ENCODE measurements at places on chromosomes 4 and X.

DNA sequence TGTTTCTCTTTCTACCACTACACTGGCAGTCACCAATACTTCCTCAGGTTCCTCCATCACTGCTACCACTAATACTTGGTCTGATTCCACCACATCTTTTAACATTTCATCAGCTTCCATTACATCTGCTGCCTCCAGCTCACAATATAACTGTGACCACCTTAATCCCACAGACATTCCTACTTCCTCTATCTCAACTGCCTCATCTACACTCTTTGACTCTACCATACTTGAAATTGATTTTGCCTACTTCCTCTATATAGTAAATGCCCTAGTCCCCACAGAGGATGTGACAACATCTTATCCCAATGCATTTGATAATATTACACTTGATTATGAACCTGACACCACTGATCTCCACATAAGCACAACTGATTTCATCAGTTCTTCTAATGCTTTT, 29.0 kb downstream of the OPRPN start:
- no peak for DNase-seq

- no peak for DNase-seq
These were observed 89.0 kb upstream of the BMPR1B start for GRCh38 chr4:94668724-94669123.

DNA sequence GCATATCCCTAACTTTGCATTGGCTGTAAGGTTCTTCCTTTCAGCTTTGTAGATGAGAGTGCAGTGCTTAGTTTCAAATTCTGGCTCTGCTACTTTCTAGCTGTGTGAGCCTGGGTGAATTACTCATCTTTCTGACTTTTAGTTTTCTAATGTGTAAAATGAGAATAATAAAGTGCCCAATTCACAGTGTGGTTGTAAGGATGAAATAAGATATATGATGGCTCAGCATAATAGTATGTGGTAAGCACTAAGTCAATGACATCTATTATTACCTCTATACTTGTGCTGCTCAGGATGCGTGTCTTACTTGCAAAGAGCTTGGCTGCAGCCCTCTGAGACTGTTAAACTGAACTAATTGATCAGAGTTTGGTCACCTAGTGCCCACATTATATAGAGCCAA, 30.6 kb upstream of the ETNPPL start:
- DNase-seq = no peak

- no peak for DNase-seq
These were observed 129.8 kb downstream of the SORBS2 start for GRCh38 chr4:185682236-185682635.

GRCh38 chrX:145729635-145730034, 88.0 kb upstream of the SLITRK2 start:
- no peak for DNase-seq

GRCh38 chrX:85503258-85504158, 124.0 kb upstream of the POF1B start:
- no peak for DNase-seq

GRCh38 chr4:165152527-165152926, 39.9 kb upstream of the TMEM192 start:
- DNase-seq = no peak

GRCh38 chr4:3411676-3412075, 30.1 kb upstream of the HGFAC start:
- DNase-seq = peak; percentile 11

GRCh38 chrX:148871422-148872160, 371.2 kb downstream of the AFF2 start:
- no peak for DNase-seq

DNA sequence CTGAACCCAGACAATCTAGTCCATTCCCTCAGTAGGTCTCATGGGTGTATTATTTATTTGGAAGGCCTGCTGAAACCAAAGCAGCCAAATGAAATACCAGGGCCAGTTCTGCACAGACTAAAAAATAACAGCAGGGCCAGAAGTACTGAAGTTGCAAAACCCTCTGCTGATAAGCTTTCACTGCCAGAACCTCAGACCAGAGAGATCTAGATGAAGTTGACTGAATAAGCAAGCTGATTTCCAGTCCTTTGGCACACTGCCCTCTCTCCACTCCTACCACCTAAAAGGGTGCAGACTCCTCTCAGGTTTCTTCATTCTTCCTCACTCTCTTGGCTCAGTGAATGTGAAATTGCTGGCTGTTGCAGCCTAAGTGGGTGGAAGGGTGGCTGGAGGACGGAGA, 276.7 kb upstream of the KLF3 start:
- no peak for DNase-seq

- no peak for DNase-seq
These were observed 447.3 kb downstream of the GRIA2 start for GRCh38 chr4:157667836-157668235.

DNA sequence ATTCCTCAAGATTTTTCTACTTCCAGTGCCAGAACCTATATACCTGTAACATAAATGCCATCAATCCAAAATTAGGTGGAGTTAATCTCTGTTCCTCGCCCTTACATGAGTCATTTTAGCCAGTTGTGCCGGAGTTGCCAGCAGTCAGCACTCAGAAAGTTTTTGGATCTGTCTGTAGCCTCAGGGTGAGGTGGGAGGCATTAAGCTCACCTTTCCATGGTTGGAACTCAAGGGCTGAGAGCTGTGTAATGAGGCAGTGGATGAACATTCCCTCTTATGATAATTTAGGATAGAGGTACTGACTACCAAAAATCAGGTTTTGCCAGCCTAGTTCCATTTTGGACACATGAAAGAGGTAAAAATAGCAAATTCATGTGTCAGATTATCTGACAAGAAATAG, 1553.1 kb upstream of the ADGRL3 start:
- DNase-seq = no peak

DNA sequence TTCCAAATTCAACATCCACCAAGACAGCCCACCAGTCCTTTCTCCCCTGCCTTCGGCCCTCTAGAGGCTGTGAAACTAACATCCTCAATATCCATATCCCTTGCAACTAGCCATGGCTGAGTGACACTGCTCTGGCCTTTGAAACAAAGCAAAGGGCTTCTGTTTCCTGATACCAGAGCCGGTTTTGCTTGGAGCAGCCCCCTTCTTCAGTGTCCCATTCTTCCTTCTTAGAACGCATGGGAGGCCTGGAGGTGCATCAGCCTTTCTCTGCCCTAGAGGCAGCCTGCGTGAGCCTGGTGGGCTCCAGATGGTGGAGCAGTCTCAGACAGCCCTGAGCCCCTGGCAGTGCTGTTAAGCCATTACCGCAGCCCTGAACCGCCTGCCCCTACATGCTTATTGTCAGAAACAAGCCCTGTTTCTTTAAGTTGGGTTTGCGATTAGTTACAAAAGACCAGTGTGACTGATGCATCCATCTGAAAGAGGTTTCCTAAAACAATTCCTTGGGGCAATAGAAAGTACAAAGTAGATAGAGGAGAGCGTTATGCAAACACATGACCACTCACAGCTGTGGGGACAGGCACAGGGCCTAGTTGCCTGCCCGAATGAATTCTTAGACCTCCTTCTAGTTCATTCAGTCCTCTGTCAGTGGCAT, 74.1 kb downstream of the EVC start:
- no peak for DNase-seq

- no peak for DNase-seq
These were observed 330.9 kb downstream of the CXXC4 start for GRCh38 chr4:104163820-104164219.

GRCh38 chrX:40474205-40474626, 106.6 kb upstream of the ATP6AP2 start:
- DNase-seq = peak; percentile 87

GRCh38 chr4:128068918-128069317, 7.8 kb downstream of the LARP1B start:
- DNase-seq = peak; percentile 52

DNA sequence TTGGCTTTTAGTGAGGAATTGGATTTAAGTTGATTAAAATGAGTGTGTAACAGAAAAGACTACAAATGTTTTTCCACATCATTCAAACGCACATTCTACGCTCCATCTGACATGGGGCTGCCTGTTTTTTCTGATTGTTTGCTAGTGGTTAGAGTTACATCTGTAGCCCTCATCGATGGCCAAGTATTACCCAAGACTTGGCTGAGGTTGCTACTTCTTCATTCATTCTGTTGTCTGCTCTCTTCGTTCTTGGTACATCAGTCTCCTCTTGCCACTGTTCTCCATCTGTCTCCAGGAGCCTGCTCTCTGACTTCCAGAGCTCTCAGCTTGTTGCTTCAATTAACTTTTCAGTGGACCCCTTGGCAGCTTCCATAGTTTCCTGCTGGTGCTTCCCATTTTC, 1844.6 kb upstream of the TENM3 start:
- no peak for DNase-seq

DNA sequence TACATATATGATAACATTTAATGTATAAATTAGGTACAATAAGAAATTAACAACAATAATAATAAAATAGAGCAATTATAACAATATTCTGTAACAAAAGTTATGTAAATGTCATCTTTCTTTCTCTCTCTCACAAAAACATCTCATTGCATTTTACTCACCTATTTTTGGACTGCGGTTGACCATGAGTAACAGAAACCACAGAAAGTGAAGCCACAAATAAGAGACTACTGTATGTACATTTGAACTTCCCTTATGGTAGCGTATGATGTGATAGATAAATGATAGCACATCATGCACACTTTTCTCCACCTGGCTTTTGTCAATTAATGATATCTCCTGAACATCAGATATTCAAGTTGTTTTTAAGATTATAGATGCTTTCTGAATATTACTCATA, 80.5 kb downstream of the HNRNPD start:
- no peak for DNase-seq

GRCh38 chrX:65871671-65872311, 168.1 kb downstream of the VSIG4 start:
- peak; percentile 7 for DNase-seq

GRCh38 chrX:134294548-134294947, 57.6 kb downstream of the CCDC160 start:
- no peak for DNase-seq

- DNase-seq = no peak
These were observed 117.4 kb downstream of the MGST2 start for GRCh38 chr4:139782926-139783522.

GRCh38 chr4:183256756-183257385, 63.2 kb downstream of the CLDN22 start:
- peak; percentile 57 for DNase-seq

- DNase-seq = no peak
These were observed 99.0 kb downstream of the ANOS1 start for GRCh38 chrX:8632924-8633323.

GRCh38 chr4:182929296-182929695, 12.1 kb upstream of the DCTD start:
- DNase-seq = no peak

GRCh38 chr4:24975510-24975909, 55.2 kb downstream of the LGI2 start:
- no peak for DNase-seq

DNA sequence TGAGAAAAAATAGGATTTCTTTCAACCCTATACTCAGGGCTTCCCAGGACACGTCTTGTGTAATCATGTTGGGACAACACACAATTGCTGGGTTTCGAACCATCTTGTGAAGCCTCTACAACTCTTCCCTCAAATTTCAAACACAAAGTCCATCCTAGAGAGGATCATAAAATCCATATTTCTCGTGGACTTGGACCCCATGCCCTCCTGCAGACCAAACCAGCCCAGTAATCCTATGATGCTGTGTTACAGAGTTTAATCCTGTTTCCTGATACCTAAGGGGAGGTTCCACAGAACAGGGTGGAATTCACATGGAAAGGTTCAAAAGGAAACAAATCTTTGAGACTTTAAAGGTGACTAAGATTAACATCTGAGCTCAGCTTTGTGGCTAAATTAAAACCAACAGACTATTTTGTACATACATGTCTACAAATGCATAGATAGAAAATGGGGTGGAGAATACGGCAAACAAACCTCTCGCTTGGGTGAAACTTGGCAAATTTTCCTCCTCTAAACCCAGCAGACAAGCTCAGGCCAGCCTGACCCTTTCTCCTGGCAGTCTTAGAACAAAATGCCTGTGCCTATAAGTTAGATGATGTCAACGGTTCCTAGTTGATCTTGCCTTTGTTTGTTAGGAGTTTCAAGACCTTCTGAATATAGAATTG, 38.1 kb downstream of the EGFL6 start:
- no peak for DNase-seq

DNA sequence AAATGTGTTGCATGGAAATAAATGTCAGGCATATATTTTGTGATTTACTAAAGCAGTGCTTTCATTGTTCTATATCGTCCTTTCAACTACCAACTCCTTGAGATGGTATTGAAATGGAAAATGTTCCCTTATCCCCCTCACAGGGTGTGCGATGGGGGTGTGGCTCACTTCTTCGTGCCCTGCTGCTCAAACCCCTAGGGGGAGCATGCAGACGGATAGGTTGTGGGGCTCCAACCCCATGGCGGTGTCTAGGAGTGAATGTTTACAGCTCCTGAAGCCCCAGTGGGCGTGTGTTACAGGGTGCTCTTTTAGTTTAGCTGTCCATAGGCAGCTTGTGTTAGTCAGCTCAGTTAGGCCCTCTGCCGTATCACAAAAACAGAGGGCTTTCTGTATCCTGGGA, 287.7 kb upstream of the EMCN start:
- DNase-seq = no peak

DNA sequence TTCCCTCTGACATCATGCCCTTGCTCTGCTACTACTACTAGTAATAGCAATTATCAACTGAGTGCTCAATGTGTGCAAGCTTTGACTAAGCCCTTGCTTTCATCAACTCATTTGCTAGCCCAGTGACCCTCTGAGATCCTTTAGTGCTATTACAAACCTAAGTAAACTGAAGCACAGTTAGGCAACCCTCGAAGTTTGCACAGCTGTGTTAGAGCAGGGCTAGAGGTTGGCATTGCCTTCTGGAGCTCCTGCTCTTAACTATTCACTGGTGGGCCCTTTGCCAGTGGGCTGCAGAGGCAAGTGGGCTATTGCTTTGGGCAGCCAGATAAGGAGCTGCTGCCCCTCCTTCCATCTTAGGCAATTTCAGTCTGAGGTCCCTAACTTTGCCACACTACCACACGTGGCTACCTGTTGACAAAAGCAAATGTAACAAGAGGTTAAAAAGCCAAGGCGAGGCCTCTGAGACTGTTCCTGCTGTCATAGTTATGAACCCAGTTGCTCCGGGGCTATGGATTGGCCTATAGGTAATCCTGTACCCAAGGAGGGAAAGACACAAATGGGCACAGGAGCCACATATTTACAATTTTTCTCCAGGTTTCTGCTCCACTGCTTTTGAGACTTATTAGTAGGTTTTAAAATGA, 41.5 kb upstream of the ANKRD50 start:
- DNase-seq = peak; percentile 36

- DNase-seq = no peak
These were observed 50.4 kb downstream of the MID1 start for GRCh38 chrX:10569946-10570345.

DNA sequence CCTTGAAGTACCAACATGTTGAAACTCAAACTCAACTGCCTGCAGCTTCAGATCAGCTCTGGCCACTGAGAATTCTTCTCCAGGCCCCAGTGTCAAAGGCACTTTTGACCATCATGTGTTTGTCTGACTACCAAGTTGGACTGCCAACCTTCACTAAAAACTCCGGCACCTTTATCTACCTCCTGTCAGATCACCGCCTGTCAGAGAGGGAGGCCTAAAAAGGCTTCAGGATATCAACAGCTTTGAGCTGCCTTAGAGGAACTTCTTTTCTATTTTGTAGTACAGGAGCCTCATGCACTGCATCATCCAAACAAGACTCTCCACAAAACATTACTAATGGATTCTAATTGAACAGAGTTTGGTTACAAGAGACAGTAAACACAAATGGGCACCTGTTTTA, 2.8 kb downstream of the ACSL1 start:
- DNase-seq = no peak
